ENCODE measurements at places on chromosomes 12 and 14. TPM values are rescaled to one million over a fixed set of nuclear protein-coding genes. Genes with fewer than 3 reads are reported as not detected.

DNA sequence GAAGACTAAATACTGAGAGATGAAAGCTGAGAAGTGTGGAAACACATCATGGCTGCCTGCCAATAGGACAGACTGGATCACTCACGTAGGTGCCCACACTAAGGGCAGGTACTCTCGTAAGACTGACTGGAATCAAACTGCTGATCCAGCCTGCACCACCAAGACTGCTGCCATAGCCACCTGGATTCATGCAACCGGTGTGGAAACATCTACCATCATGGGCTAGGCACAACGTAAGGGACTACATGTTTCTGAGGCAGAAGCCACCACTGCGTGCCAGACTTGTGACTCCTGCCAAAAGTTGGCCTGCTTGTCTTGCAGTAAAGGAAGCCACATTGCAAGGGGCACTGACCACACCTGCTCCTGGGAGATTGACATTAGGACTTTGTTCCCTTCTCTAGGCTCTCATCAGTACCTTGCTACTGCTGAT is 3.8 kb downstream of the POMT2 start:
- DNase-seq = no peak

GRCh38 chr12:127101076-127101475 is 1165.9 kb upstream of the TMEM132C start:
- DNase-seq = no peak

DNA sequence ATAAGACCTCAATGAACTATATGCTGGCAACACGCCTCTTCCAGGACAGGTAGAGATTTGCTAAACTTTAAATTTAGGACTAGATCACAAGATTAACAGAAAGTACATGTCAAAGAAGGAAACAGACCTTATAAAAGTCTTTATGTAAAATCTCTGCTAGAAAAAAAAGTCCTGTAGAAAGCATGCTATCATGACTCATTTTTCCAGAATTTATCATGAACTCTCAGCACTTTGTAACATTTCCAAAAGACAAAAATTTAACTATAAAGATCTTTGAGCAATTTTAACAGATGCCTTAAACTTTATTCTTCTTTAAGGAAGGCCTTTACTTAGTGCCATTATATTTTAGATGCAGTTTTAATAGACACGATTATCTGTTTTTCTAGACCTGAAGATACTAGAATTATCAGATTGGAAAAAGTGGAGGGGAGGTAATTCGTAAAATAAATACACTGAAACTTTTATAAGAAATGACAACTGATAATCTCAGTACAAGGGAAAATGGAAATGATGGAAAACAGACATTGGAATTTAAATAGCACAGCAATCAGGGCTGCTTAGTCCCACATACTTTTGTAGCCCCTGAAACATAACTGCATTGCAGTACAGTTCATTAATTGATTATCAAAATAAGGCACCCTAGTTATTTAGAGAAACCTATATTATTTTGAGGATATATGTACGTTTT is 92.0 kb downstream of the TTLL5 start:
- no peak for DNase-seq

The FAM222A gene
- total RNA-seq = 1.2 TPM

DNA sequence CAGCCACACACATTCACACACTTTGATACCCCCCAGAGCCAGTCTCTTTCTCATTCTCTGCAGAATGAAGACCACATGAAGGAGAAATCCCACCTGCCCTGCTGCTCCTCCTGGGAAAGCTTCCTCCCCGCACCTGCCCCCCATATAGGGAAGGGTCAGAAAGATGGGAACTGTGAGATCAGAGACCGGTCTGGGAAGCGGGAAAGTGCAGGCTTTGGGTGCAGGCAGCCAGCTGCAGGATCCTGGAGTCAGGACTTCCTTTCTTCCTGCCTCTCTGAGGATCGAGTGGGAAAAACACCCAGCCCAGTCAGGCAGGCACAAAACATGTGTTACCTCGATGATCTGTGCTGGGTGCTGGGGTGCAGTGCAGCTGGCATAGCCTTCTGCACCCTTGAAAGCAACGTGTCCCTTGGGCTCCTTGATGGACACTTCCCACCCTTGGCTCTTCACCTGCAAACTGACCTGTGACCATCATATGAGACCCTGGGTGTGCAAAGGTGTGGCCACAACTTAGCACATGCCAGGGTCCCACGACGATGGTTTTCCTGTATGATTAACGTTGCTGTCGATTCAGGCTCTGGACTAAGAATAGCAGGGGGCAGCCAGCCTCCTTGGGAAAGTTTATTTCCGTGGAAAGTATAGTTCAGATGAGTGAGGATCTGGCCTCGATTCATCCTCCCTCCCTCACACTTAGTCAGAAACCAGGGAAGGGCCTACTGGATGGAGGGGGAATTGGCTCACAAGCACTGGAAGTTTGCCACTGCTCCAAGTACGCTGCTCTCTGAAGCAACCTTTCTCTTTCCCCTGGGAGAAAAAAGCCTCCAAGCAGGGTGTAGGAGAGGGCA is 105.4 kb upstream of the MED13L start:
- no peak for DNase-seq

GRCh38 chr12:131124487-131125280 is 171.0 kb downstream of the ADGRD1 start:
- DNase-seq = no peak

The RPS6KL1 gene
- 2.4 TPM for total RNA-seq
